Activated CD4-positive, alpha-beta memory T cell treated with anti-CD3 and anti-CD28 coated beads for 36 hours (primary cell): ENCODE measurements at places on chromosomes 16 and 17.

- no peak for DNase-seq
These were observed 63.7 kb downstream of the SPAG9 start for GRCh38 chr17:51056813-51057510.

- peak; percentile 59 for DNase-seq
These were observed 11.2 kb downstream of the TFAP4 start for GRCh38 chr16:4261557-4262172.

GRCh38 chr16:11310997-11311561, 29.9 kb upstream of the PRM1 start:
- peak; percentile 58 for DNase-seq

GRCh38 chr17:8273884-8274444, 14.5 kb upstream of the RANGRF start:
- DNase-seq = no peak

DNA sequence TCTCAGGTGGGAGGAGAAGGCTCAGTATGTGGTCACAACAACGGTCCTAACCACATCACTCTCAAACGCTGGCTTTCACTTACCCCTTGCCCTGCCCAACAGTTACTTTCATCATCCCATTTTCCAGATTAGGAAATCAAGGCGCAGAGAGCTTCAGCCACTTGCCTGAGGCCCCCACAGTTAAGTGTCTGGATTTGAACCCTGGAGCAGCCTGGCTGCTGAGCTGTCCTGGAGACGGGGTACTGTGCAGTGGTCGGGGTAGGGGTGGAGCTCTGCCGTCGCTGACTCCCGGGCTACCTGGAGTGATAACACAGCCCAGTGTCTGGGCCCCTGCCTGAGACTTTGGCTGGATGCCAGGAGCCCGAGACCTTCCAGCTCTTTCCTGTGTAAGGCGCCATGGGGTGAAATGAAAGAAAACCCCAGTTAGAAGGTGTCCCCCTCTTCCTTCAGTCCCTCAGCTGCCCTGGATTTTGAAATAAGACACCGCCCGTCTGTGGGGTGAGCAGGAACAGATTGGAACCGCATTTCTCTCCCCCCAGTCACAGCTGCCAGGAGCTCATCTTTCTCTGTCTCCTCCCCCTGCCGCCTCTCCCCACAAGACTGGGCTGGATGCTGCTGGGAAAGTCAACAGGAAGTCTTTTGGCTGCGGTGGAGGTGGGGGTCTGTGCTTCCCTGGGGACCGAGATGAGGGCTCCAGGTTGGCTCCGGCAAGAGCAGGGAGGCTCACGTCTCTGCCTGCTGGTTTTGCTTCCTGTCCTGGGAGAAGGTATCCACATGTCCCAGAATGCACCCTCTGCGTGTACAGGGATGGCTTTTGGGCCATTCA, 280.2 kb downstream of the SEC14L1 start:
- DNase-seq = peak; percentile 65

DNA sequence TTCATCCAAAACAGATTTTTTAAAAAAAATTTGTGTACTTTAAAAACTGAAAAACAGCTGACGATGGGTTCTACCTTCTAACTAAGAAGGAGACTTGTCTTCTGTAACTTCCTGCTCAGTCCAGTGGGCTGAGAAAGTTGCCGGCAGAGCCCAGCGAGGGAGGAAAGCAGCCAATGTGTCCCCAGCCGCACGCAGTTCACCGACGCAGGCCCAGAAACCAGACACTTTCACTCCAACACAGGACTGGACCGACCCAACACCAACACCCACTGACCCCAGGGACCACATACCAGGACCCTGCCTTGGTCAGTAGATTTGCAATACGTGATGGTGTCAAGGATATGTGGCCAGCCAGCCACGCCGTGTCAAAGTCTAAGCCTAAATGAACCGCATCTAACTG, 25.6 kb downstream of the TRAP1 start:
- no peak for DNase-seq

DNA sequence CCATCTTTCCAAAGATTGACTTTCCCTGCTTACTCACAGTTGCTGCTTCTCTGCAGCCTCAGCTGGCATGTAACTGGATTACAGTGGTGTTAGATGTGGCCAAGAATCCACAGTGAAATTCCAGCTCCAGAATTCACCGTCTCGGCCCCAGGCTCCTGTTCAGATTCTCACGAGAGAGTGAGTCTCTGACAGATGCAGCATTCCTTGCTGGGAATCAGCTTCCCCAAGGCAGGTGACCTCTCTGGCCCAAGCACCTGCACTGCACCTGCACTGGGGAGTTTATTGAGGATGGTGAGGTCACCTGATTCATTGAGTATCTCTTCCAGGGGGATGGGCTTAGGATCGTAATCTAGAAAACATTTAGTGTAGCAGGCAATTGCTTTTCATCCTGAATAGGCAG, 600.5 kb upstream of the RBFOX1 start:
- DNase-seq = no peak

GRCh38 chr16:11585460-11586377, 1.0 kb downstream of the LITAF start:
- peak; percentile 51 for DNase-seq

DNA sequence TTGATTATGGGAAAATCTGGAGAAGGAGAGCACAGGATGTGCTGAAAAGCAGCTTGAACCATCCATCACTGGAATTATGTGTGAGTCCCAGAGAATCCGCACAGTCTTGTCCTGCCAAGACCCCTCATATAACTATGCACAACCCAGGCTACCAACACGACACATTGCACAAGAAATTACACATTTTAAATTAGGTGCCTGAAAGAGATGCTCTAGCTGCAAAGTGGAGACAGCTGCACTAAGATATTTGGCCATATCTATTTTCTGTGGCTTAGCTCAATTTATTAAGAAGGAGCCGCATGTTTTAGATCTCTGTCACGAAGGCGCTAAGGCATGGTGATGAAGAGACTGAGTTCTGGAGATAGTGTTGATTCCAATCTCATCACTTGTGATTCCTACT, 1308.4 kb downstream of the CDH8 start:
- DNase-seq = no peak

- no peak for DNase-seq
These were observed 102.2 kb downstream of the HIC1 start for GRCh38 chr17:2157081-2157480.
